ENCODE measurements at places on chromosomes 12 and 14. TPM values are rescaled to one million over a fixed set of nuclear protein-coding genes. Genes with fewer than 3 reads are reported as not detected.
A peak's percentile ranks its signal among the peaks of the same experiment; 100 is the strongest.

The LRRC43 gene
- 0.31 TPM for total RNA-seq

The KRT83 gene
- not detected for total RNA-seq

The CMTM5 gene
- total RNA-seq, result 0.26 TPM

The SIX1 gene
- 0.41 TPM for total RNA-seq

The CRIP1 gene
- 2.5 TPM for total RNA-seq

The TAS2R20 gene
- total RNA-seq, result 1.7 TPM

The CFAP251 gene
- 0.80 TPM for total RNA-seq

The BDKRB1 gene
- total RNA-seq, result not detected

The NAB2 gene
- total RNA-seq, result 14.0 TPM

The SLC5A8 gene
- not detected for total RNA-seq

GRCh38 chr12:49873361-49873934 is 30.3 kb downstream of the FAIM2 start:
- no peak for DNase-seq
- peaks cover 1% of the 10 kb centered on the region for H3K27me3 ChIP-seq
- no peaks in the 10 kb centered on the region for H3K36me3 ChIP-seq
- no peak overlapping the region for H3K4me3 ChIP-seq

GRCh38 chr12:81811778-81812125 is 52.6 kb upstream of the PPFIA2 start:
- no peak for DNase-seq
- H3K4me3 ChIP-seq, result no peak overlapping the region
- no peak overlapping the region for H3K27ac ChIP-seq
- no peaks in the 10 kb centered on the region for H3K4me1 ChIP-seq
- H3K27me3 ChIP-seq, result no peaks in the 10 kb centered on the region

DNA sequence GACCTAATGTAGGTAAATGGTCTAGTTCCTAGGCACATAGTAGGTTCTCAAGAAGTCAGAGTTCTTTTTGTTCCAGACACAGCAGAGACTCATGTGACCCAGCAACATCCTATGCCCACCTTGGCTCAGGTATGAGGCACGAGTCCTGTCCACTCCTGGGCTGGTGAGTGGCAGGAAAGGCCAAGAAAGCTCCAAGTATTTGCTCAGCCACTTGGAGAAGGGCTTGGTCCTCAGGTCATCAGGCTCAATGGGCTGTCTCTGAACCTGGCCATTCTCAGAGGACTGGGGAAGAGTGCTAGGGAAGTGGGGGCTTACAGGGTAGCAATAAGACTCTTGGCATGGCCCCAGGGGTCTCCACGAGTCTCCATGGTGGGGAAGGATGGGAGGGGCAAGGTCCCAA is 253.1 kb downstream of the NTF3 start:
- no peak overlapping the region for H3K4me3 ChIP-seq
- peaks cover 1% of the 10 kb centered on the region for H3K27me3 ChIP-seq
- peaks cover 7% of the 10 kb centered on the region for H3K4me1 ChIP-seq
- H3K36me3 ChIP-seq, result no peaks in the 10 kb centered on the region
- no peak for DNase-seq
- H3K27ac ChIP-seq, result no peak overlapping the region

DNA sequence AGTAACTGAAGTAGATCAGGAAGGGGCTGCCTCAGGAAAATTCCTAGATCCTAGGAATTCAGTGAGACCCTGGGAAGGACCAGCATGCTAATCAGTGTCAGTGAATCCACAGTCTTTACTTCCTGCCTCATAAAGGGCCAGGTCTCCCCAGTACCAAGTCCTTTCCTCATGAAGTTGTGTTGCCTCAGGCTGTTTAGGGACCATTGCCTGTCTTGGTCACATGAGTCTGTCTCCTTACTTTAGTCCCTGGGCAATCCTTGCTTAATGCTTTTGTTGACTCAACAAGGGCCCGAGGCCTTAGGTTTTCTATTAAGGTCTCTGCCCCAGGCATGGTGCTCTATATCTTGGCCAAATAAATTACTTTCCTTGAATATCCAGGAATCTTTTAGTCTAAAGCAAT is 16.1 kb upstream of the ATF1 start:
- no peak for DNase-seq
- no peaks in the 10 kb centered on the region for H3K4me1 ChIP-seq
- no peak overlapping the region for H3K4me3 ChIP-seq
- H3K27me3 ChIP-seq, result no peaks in the 10 kb centered on the region
- no peak overlapping the region for H3K27ac ChIP-seq

- no peak overlapping the region for H3K4me3 ChIP-seq
- H3K36me3 ChIP-seq, result peaks cover 10% of the 10 kb centered on the region
- DNase-seq, result no peak
- no peak overlapping the region for H3K27ac ChIP-seq
Observed at GRCh38 chr12:49784756-49785409, 43.3 kb downstream of the NCKAP5L start.

- H3K4me3 ChIP-seq, result no peak overlapping the region
- peaks cover 10% of the 10 kb centered on the region for H3K4me1 ChIP-seq
- no peak for DNase-seq
- H3K27me3 ChIP-seq, result peaks cover 1% of the 10 kb centered on the region
Observed at GRCh38 chr14:56996721-56997399, 186.6 kb upstream of the OTX2 start.

DNA sequence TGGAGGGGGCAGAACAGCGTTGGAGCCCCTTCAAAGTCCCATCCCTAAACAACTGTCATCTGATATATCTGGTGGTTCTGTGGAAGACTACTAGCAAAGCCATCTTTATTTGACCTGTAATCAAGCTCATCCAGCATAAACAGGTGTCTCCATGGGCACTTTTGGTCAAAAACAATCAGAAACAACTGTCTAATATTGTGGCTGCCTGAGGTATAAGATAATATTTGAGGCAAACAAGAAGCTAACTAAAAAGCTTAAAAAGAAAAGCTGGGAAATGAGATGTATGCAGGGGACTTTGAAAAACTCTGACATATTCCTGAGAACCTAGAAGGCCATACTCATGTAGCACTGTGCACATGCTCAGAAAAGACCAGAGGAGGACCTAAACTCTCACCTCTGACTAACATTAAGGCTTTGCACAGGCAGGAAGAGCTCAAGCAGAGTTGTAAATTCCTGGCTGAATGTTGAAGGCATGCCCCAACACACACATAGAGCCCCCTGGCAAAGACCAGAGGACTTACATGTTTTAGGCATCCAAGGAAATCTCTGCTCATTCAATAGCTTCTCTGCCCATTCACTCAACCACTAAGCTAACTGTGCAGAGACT is 27.2 kb upstream of the AP4S1 start:
- H3K27ac ChIP-seq, result no peak overlapping the region
- peaks cover 17% of the 10 kb centered on the region for H3K36me3 ChIP-seq
- H3K4me1 ChIP-seq, result peaks cover 12% of the 10 kb centered on the region
- H3K4me3 ChIP-seq, result no peak overlapping the region
- H3K27me3 ChIP-seq, result peaks cover 2% of the 10 kb centered on the region
- no peak for DNase-seq

GRCh38 chr14:24693983-24694382 is 60.0 kb upstream of the GZMB start:
- H3K4me1 ChIP-seq, result no peaks in the 10 kb centered on the region
- no peak for DNase-seq
- H3K4me3 ChIP-seq, result no peak overlapping the region
- H3K27ac ChIP-seq, result no peak overlapping the region
- no peaks in the 10 kb centered on the region for H3K36me3 ChIP-seq

DNA sequence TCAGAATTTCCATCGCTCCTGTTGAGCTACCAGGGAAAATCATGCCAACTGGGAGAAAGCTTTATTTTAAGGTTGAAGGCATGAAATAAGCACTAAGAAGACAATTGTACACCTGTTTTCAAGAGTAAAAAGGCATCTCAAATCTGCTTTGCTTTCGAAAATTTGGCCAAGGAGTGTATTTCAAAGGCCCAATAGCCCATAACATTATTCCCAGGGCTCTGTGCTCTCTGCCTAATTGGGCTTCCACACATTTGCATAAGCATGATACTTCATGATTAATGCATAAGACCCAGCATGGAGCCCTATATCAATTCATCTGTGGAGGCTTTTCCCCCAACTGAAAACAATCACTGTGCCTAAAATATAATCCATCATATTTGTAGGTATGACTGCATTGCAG is 258.5 kb downstream of the NOVA1 start:
- no peaks in the 10 kb centered on the region for H3K27me3 ChIP-seq
- no peaks in the 10 kb centered on the region for H3K4me1 ChIP-seq
- no peak overlapping the region for H3K27ac ChIP-seq
- no peak for DNase-seq

- no peaks in the 10 kb centered on the region for H3K4me1 ChIP-seq
- H3K27ac ChIP-seq, result no peak overlapping the region
Observed at GRCh38 chr12:102939670-102940222, 17.7 kb upstream of the ASCL1 start.

GRCh38 chr12:122166422-122167349 is 7.3 kb downstream of the IL31 start:
- no peaks in the 10 kb centered on the region for H3K4me1 ChIP-seq
- H3K27me3 ChIP-seq, result no peaks in the 10 kb centered on the region
- H3K27ac ChIP-seq, result no peak overlapping the region

GRCh38 chr14:105150368-105151083 is 18.1 kb downstream of the JAG2 start:
- peaks cover 4% of the 10 kb centered on the region for H3K27me3 ChIP-seq
- no peak overlapping the region for H3K4me3 ChIP-seq
- no peak overlapping the region for H3K27ac ChIP-seq
- DNase-seq, result no peak
- no peaks in the 10 kb centered on the region for H3K36me3 ChIP-seq

DNA sequence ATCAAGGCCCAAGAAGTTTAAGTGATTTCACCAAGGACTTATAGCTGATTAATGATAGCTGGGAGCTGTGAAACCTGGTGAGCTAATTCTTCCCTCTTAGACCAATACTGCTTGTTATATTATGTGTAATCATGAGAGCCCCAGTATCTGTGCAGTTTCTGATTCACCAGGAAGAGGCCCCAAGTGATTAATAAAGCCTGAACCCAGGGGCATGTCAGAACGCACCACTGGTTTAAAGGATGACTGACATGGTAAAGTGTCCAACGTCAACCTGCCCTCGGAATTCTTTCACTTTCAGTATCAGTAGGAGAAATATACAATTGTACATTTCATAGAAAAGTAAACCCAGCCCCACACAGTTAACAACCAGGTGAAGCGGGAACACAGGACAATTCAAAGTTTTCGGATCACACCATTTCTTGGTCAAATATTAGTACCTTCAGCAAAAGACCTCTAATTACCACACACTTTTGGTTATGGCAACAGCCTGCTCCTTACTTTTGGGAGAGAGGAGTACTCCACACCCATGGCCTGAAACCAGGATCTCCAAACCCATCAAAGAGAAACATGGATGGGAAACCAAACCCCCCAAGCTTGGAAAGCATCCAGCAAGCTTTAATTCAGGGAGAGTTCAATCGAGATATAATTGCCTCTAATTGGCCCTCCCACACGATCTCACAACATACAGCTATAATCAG is 28.5 kb downstream of the TMCC3 start:
- no peaks in the 10 kb centered on the region for H3K27me3 ChIP-seq
- H3K36me3 ChIP-seq, result peaks cover 18% of the 10 kb centered on the region
- no peak overlapping the region for H3K27ac ChIP-seq
- peaks cover 10% of the 10 kb centered on the region for H3K4me1 ChIP-seq
- H3K4me3 ChIP-seq, result no peak overlapping the region

DNA sequence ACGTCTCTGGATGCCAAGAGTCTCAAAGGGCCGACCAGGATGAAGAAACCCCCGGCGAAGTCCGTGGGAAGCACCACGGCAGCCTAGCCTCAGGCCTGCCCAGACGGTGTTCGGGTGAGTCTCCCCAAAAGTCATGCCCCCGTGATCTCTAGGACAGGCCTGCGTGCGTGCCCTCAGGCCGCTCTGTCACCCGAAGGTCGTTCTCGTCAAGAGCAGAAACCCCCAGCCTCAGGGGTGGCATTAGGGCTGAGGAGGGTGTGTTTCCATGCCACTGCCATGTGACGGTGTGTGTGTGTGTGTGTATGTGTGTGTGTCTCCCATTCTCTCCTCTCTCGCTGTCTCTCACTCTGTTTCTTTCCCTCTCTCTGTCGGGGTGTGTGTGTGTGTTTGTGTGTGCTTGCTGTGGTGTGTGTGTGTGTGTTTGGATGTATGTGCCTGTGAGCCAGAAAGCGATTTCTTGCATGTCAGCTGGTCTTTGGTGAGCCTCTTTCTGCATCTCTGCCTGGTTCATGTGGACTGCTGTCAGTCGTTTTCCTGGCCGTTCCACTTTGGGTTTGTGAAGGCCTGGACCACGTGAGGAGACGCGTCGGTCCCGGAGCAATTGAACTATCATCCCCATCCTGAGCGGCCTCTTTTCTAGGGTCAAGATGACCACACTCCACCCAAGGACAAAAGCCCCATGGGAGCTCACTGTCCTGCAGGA is 772.5 kb upstream of the ALG10B start:
- H3K4me3 ChIP-seq, result peak overlapping the region; percentile 82
- H3K36me3 ChIP-seq, result peaks cover 28% of the 10 kb centered on the region
- peaks cover 37% of the 10 kb centered on the region for H3K27me3 ChIP-seq
- no peak for DNase-seq

DNA sequence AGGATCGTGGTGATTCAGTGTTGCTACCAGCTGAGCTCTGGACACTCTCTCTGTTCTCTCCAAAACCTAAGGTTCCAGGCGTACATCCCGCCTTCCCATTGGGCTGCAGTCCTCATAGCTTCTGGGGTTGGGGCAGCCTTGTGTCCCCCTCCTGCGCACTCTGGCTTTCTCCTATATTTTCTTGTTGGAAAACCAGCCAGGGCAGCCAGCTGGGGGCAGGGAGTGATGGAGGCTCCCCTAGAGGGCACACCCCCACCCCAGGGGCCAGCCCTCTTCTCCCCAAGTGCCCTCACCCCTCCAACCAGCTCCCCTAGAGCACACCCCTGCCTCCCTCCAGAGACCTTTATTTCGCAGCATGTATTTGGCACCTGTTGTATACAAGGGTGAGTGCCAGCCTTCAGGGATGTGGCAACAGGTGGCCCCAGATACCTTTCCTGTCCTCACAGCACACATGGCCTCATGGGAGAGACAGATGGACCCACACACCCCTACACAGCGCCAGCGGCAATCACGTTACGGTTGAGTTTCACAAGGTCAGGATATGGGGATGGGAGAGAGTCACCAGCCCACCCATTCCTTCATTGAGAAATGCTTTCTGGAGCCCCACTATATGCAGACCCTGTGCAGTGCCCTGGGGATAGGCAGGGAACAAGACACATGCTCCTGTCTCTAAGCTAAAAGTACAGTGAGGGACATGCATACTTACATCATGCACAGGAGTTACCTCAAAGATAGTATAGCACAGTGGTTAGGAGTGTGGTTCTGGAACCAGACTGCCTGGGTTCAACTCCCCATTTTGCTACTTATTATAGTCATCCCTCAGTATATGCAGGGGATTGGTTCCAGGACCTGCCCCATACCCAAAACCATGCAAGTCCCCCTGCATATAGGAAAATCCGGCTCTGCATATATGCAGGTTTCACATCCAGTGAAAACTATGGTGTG is 141.1 kb downstream of the PHETA1 start:
- no peak overlapping the region for H3K4me3 ChIP-seq
- peaks cover 9% of the 10 kb centered on the region for H3K4me1 ChIP-seq
- peaks cover 3% of the 10 kb centered on the region for H3K36me3 ChIP-seq
- no peak overlapping the region for H3K27ac ChIP-seq
- no peak for DNase-seq
- peaks cover 4% of the 10 kb centered on the region for H3K27me3 ChIP-seq

DNA sequence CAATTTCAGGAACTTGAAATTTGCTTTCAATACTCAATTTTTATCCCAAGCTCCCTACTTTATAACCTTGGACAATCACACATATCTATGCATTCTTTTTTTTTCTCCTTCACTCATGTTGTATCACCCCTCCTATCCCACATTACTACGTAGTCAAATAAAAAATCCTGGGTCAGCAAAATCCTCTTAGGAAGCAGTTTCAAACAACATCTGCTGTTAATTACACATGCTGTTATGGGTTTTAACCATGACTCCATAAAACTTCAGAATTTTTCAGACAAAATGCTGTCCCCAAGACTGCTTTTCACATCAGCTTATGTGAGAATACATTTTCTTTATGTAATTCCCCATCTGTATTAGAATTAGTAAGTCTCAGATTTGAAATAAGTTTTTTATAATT is 61.7 kb downstream of the LRFN5 start:
- no peak overlapping the region for H3K27ac ChIP-seq
- no peaks in the 10 kb centered on the region for H3K4me1 ChIP-seq
- H3K27me3 ChIP-seq, result no peaks in the 10 kb centered on the region
- H3K36me3 ChIP-seq, result no peaks in the 10 kb centered on the region
